ENCODE measurements at places on chromosomes 7 and 10.

- no peak for DNase-seq
Measured at GRCh38 chr10:110498087-110498981, 627 bp downstream of the DUSP5 start.

DNA sequence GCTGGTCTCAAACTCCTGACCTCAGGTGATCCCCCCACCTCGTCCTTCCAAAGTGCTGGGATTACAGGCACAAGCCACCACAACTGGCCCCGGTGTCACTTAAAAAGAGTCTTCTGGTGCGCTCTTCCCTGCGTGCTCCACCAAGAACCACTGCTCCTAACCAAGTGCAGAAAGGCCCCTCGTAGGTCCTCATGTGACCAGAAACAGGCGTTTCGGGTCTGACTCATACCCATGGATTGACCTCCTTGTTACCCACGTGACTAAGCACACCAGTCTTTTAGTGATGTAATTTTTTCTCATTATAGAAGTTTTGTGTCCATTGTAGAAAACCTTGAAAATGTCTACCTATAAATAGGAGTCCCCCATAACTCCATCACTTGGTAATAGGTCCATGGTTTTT lies 13.9 kb downstream of the FKBP6 start:
- no peak for DNase-seq

GRCh38 chr7:132140341-132140740 lies 435.9 kb downstream of the PLXNA4 start:
- DNase-seq: no peak

GRCh38 chr10:78768041-78768835 lies 300.5 kb upstream of the ZMIZ1 start:
- DNase-seq: no peak

- no peak for DNase-seq
Measured at GRCh38 chr7:127713758-127714157, 61.8 kb downstream of the SND1 start.

DNA sequence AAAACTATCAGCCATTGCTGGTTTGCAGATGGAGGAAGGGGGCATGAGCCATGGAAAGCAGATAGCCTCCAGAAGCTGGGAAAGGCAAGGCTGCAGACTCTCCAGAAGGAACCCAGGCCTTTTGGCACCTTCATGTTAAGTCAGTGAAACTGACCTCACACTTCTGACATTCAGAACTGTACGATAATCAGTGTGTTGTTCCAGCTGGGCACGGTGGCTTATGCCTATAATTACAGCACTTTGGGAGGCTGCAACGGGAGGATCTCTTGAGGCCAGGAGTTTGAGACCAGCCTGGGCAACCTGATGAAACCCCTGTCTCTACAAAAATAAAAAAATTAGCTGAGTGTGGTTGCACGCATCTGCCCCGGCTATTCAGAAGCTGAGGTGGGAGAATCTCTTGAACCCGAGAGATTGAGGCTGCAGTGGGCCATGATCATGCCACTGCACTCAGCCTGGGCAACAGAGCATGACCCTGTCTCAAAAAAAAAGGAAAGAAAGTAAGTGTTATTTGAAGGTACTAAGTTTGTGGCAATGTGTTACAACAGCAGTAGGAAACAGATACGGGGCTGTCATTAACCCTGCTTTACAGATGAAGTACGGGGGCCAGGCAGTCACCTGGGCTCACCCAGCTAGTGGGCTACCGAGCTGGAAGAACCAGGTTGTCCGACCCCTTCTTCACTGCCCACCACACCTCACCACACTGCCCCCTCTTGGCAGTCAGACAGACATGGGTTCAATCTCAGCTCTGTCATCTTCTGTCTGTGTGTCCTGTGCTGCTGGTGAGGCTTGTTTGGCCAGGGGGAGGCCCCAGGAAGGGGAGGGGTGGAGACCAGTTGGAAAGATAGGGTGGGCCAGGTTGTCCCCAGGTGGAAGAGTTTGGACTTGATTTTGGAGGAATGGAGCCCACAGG lies 18.3 kb downstream of the CHST3 start:
- DNase-seq: no peak

DNA sequence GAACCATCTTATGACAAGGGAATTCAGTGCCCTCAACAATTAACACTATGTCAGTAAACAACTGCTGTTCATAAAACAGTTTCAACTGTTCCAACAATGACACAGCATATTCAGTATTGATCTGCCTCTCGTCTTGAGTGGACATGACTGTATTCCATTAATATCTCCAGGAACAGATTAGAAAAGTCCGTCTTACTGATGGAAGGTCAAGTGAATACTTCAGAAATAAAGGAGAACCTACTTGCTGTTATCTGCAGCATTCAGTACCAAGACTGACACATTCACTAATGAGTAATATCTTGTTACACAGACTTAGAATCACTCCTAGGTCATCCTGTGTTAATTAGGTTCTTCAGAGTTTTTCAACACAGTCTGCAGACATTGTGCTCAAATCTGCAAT lies 12.1 kb downstream of the KBTBD2 start:
- no peak for DNase-seq

DNA sequence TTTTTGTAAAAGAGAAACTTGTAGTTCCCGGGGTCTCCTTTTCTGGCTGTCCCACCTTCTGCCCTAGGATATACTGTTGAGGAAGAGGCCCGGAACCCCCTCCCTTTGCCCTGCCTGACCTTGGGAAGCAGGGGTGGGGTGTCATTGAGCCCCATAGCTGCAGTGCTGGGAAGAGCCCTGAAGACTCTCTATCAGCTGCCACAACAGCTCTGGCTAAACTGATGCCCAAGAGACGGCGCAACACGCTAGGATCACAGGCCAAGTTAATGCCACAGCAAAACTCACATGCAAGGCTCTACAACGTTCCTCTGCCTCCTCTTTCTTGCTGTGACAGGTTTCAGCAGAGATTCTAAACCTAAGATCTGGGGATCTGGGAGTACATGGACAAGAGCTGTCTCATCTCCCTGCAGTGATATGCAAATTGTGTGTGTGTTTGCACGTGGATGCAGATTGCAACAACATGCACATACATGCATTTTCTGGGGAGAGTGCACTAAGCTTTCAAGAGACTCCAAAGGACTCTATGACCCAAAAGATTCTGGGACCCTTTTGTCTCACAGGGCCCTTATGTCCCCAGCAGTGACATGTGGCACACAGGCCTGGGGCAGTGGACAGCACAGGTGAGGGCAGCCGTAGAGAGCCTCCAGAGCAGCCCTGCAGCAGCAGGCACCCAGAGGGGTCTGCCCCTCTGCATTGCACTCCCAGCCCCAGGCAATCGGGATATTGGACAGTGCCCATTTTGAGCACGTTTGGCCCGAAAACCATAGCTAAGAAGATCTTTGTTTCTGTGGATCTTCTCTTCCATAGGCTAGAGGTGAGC lies 2.5 kb downstream of the RASSF4 start:
- no peak for DNase-seq

DNA sequence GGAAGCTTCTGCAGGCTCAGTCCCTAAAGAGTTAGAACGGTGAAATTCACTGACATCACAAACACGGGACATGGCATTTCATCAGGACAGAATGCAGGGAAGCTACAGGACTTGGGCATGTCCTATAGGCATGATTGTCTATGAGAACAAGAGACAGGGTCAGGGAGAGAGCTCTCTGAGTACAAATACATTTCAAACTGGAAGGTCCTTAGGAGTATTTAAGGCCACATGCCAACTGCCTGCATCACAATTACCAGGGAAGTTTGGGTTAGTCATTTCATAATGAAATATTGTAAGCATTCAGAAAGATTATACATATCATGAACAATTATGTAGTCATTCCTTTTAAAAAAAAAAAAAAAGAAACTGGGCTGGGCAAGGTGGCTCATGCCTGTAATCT lies 71.3 kb downstream of the CREB3L2 start:
- no peak for DNase-seq

- DNase-seq: no peak
Measured at GRCh38 chr7:11570205-11570604, 261.8 kb downstream of the THSD7A start.

GRCh38 chr10:100138921-100139496 lies 46.8 kb downstream of the ERLIN1 start:
- DNase-seq: no peak

DNA sequence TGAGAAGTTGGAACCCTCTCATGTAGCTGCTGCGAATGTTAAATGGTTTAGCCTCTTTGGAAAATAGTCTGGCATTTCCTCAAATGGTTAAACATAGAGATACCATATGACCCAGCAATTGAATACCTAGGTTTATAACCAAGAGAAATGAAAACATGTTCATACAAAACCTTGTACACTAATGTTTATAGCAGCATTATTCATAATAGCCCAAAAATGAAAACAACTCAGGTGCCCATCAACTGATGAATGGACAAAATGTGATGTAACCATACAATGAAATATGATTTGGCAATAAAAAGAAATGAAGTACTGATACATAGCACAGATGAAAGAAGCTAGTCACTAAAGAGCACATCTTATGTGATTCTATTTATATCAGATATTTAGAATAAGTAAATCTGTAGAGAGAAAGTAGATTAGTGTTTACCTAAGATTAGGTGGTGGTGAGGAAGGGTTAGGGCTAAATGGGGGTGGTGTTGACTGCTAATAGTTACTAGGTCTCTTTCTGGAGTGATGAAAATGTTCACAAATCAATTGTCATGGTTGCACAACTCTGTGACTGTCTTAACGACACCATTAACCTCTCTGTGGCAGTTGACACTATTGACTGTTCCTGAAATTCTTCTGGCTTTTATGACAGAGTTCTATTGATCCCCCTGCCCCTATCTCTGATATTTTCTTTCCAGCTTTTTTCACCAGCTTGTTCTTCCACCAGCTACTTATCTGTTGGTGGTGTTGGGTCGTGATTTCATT lies 35.2 kb downstream of the VCL start:
- DNase-seq: no peak

GRCh38 chr7:36132012-36132411 lies 21.0 kb upstream of the EEPD1 start:
- peak; percentile 13 for DNase-seq

GRCh38 chr7:108103558-108104298 lies 26.4 kb downstream of the LAMB4 start:
- no peak for DNase-seq

Data from NCI-H2081 (cell line).